Left lung (tissue), 14 donors: ENCODE measurements at places on chromosomes 6 and 20.

- no peak for DNase-seq
Measured at GRCh38 chr6:125844989-125845388, 54.2 kb downstream of the NCOA7 start.

DNA sequence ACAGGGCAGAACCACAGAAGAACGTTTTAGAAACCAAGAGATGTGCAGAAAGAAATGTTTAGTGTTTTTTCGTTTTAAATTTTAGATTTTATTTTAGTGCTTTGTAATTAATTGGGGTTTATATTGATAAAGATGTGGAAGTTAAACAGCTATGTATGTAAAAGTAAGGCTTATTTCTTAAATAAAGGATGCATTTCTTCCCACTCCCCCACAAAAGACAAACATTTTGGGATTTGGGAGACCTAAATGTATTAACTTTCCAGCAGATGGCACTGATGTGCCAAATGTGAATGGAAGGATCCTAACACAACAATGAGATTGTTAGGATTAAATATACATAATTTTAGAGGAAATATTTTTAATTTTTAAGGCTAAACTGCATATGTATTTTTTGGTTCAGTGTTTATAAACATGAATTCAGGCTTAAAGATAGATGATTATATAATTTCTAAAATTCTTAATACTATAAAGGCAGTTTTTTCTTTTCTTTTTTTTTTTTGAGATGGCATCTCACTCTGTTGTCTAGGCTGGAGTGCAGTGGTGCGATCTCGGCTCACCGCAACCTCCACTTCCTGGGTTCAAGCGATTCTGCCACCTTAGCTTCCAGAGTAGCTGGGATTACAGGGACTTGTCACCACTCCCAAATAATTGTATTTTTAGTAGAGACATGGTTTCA lies 12.0 kb downstream of the PFDN4 start:
- DNase-seq = no peak

DNA sequence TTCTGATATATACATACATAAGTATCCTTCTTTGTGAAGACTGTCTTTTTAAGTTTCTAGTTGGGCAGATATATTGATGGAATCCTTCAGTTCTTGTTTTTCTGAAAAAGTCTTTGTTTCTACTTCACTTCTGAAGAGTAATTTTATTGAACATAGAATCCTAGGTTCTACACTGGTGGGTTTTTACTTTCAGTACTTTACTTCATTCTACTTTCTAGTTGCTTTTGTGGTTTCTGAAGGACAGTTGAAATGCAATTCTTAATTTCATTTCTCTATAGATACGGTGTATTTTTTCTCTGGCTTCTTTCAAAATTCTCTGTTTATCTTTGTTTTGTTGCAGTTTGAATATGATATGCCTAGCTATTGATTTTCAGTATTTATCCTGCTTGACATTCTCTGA lies 105.3 kb downstream of the HMGCLL1 start:
- DNase-seq = no peak

DNA sequence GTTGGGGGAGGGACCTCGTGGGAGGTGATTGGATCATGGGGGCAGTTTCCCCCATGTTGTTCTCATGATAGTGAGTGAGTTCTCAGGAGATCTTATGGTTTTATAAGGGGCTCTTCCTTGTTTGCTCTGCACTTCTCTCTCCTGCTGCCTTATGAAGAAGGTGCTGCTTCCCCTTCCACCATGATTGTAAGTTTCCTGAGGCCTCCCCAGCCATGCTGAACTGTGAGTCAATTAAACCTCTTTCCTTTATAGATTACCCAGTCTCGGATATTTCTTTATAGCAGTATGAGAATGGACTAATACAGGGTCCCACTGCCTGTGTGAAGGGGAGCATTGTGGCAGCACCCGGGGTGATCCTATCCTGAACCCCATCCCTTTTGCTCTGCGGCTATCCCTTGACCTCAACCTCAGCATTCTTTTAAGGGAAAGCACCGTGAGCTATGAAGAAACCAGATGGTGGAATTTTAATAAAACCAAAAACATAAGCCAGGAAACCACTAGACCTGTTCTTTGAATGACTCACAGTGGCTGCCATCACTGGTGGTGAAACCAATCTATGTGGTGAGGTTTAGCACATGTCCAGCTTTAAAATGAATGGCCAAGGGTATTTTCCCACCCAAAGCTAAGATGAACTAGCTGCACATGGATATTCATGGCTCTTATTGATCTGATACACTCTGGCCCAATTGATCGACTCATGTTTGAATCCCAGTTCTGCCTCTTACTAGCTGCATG lies 62.2 kb downstream of the ZDHHC14 start:
- no peak for DNase-seq

DNA sequence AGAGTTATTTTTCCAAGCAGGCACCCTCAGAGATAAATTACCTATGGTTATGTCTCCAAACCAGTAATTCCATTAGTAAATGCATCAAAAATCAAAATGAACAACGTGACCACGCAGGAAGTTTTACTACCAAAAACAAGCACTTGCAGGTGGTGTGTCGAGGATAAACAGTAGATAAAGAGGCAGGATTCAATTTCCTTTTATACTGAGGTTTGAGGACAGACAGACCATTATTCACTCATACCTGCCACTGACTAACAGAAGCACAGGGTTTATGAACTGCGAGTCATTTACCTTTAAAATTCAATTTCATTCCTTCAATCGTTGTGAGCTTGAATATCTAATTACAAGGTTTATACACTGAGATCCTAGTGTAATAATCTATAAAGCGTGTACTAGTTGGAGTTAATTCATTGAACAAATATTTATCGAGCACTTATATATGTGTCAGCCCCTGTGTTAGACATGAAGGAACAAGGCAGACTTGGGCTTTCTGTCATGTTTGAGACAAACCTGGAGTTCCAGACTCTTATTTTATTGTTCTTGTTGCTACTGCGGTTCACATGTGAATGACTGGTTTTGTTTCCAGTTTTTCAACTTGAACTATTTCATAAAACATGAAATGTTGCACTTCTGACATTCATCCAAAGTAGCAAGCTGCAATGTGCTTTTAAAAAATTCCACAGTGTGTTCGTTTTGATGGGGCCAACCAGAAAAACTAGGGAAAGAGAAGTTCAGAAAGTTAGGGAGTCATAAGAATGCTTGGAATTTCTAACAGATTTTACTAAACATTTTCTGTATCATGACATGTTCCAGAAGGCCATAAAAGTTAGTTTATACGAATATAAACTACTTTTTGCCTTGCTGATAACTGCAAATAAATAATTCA lies 205.6 kb downstream of the UST start:
- peak; percentile 54 for DNase-seq

DNA sequence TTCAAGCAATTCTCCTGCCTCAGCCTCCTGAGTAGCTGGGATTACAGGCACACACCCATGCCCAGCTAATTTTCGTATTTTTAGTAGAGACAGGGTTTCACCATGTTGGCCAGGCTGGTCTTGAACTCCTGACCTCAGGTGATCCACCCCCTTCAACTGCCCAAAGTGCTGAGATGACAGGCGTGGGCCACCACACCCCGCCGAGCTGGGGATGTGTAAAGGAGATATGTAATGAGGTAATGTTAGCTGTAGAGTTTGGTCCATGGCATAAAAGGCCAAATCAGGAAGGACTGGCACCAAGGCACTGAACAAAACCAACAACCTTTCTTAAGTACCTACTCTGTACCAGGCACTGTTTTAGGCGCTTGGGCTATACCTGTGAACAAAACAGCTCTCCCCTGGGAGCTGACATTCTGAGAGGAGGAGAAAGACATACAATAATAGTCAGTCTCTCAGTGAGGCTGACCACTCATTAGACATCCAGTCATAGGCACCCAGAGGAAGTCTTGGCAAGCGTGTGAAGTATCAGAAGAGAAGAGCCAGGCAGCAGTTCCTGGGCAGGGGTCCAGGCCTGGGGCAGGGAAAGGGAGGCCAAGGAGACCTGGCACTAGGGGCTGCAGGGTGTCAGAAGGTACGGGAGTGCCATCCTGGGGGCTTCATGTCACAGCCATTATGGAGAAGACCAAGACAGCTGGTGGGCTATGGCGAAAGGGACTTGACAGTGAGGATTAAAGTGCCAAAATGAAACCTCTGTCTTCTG lies 164.8 kb upstream of the DTNBP1 start:
- no peak for DNase-seq

- no peak for DNase-seq
Measured at GRCh38 chr6:152720974-152721373, 23.3 kb downstream of the MYCT1 start.

- no peak for DNase-seq
Measured at GRCh38 chr20:37441023-37441422, 80.0 kb upstream of the NNAT start.

GRCh38 chr6:122676146-122676545 lies 65.9 kb downstream of the PKIB start:
- DNase-seq = no peak

GRCh38 chr6:22141241-22141745 lies 155.5 kb downstream of the PRL start:
- DNase-seq = no peak

DNA sequence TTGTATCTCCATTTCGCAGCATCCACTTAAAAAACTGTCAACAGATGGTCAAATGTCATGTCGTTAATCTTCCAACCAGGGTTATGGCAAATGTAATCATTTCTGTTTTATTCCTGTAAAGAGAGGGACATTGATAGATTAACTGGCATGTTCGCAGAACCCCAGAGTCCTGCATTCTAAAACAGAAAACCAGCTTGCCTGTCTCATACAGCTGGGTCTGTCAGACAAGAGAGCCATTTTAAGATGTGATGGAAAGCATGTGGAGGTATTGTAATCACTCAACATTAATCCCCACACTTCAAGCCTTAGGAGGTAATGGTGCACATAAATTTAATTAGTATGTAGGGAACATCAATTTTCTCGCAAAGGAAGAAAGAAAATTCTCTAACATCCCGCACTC lies 4.4 kb downstream of the SMLR1 start:
- no peak for DNase-seq

- no peak for DNase-seq
Measured at GRCh38 chr6:139800837-139801236, 426.4 kb upstream of the CITED2 start.

DNA sequence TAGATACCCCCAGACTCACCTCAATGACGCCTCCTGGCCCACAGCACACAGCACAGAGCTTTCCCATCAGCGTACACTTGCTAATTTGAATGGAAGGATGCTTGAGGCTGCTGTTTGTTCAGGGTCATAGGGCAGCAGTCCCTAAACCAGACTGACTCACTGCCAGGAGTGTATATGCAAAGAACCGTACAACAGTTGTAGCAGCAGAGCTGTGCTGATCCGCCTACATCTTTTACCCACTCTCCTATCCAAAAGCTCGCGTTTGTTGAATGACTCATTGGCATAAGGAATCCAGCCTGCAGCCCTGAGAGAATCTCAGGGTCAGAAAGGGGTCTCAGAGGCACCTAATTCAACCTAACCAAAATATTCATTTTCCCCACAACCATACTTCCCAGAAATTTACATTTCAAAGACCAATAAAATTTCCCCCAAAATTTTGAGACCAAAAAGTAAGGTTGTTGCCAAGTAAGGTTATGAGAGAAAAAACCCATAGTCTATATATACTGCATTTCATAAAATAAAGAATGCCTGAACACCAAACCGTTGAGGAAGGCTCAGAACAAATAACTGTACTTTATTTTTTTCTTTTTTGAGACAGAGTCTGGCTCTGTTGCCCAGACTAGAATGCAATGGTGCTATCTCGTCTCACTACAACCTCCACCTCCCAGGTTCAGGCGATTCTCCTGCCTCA lies 35.3 kb upstream of the CCND3 start:
- DNase-seq = no peak

DNA sequence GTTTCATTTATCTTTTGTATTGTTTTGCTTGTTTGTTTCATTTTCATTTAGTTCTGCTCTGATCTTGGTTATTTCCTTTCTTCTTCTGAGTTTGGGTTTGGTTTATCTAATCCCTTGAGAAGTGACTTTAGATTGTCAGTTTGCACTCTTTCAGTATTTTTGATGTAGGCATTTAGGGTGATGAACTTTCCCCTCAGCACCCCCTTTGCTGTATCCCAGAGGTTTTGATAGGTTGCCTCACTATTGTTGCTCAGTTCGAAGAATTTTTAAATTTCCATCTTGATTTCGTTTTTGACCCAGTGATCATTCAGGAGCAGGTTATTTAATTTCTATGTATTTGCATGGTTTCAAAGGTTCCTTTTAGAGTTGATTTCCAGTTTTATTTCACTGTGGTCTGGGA lies 119.6 kb upstream of the SSTR4 start:
- DNase-seq = no peak

- DNase-seq = no peak
Measured at GRCh38 chr6:24743944-24744335, 25.0 kb upstream of the C6orf62 start.

GRCh38 chr6:110430236-110430635 lies 14.9 kb upstream of the DDO start:
- DNase-seq = no peak

GRCh38 chr6:144662812-144663365 lies 377.8 kb downstream of the UTRN start:
- no peak for DNase-seq

DNA sequence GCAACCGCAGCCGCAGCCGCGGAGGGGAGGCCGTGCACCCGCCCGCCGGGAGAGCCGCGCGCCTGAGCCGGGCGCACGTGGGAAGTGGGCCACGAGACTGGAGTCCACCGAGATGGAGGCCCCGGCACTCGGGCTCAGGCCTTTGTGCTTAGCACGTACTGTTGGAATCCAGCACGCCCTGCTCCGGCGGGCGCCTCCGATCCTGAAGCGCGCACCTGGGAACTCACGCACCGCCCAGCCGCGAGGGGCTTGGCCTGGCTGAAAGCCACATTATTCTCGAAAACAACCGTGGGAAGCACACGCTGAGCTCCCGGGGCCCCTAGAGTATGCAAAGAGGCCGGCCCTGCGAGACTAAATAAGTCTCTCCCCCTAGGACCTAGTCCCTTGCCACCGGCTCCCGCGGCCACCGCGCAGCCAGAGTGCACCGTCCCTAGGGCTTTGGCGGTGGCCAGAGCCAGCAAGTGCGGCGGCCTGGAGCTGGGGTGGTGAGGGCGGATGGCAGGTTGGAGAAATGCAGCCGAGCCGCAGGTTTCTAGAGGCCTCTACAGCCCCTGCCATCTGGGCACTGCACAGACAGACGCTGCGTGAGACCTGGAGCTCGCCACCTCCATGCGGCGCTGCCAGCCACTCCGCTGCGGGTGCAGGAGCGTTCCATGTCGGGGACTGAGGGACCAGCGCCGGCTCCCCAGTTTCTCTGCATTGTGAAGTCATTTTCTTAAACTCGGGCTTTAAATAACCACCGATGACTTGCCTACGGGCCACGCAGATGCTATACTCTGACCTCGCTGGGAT lies 42.0 kb upstream of the LY86 start:
- peak; percentile 39 for DNase-seq

DNA sequence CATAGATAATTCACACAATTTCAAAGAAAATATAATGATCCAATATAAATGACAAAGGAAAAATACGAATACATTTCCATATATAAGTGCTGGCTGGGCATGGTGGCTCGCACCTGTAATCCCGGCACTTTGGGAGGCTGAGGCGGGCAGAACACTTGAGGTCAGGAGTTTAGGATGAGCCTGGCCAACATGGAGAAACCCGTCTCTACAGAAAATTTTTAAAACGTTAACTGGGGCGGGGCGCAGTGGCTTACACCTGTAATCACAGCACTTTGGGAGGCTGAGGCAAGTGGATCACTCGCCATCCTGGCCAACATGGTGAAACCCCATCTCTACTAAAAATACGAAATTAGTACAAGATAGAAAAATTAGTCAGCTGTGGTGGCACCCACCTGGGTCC lies 14.9 kb upstream of the MAPK13 start:
- DNase-seq = no peak
